ENCODE measurements at places on chromosomes 7 and 10.

DNA sequence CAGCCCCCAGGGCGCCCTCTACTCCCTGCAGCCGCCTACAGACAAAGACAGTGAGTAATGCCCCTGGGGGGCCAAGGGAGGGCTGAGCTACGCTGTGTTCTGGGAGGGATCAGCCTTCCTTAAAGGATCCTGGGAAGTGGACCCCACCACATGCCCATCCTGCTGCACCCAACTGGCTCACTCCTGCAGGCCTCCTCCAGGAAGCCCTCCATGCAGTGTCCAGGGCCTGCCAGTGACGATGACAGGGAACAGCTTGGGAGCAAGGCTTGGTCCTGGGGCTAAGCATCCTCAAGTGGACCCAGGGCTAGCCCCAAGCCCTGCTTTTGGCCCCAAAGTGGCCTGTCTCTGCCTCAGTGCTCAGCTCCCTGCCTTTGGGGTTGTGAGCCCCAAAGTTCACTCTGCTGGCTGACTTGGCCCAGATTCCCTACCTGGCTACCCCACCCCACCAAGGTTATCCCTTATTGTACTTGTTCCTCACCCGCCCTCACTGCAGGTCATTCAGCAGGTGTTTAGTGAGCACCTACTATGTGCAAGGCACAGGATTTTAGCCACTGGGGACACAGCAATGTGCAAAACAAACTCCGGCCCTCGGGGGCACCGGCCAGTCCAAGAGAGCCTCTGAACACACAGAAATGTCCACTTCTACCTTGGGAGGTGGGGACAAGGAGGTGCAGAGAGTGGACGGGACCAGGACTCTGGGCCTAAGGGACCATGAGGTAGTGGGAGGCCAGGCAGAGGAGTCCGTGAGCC is 83.5 kb downstream of the MYL10 start:
- DNase-seq, result no peak

DNA sequence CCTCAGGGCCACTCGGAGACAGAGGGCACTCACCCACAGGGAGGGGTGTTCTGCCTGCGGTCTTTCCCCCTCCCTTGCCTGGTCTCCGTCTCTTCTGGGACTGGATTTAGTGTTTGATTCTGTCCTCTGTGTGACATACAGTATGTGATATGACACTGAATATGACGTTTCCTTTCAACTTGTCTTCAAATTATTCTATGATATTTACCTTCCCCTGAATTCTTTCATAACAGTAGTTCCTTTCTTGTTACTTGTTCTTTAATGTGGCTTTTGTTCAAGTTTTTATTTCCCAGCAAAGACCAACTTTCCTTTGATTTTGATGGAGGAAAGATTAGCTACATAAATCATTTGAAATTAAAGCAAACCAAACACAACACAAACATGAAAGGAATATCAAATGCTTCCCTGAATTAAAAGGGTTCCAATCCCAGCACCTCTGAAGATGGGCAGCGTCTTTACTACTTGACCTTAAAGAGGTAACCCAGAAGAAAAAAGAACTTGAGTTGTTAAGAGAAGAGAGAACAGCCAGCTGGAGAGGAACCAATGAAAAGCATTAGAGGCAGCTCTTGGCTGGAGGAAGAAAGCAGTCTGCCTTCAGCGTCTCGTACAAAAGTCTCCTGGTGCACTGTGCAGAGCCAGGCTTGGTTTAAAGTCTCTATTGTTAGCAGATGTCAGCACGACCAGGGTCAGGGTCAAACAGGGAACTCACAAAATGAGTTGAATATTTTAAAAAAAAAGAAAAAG is 18.3 kb upstream of the RHEB start:
- no peak for DNase-seq

GRCh38 chr7:26201247-26202018 is at the start of gene CBX3:
Gene CBX3 (plus strand): TSS chr7:26201745. CDS start chr7:26202999, 1,254 bp downstream.
- peak; percentile 85 for DNase-seq

GRCh38 chr10:117929327-117930067 is 117.2 kb downstream of the RAB11FIP2 start:
- no peak for DNase-seq

- no peak for DNase-seq
These were observed 55.3 kb downstream of the STK32C start for GRCh38 chr10:132252412-132252811.

DNA sequence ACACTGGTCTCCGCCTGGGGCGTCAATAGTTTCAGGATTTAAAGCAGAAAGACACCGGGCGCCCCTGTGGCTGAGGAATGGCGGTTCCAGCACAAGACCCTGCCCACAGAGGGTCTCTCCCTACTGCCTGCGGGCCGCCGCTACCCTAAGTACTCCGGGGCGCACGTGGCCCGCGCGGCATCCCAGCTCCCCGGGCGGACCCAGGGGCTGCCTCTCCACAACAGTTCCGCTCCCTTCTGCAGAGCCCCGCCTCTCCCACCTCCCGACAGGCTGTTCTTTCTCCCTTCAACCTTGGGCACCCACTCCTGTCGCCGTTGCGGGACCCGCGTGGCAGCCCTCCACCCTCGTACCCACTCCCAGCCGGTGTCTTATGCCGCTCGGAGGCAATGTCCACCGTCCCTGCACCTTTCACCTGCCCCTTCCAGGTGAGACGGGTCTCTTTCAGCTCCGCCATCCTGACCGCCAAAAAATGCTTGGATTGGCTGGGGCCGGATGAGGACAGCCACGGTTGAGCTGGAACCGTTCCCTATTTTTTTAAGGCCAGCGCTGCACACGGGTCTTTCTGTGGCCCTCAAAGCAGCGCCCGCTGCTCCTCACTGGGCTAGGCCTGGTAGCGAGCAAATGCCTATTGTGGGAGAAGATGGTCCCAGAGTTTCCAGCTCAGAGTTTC is 1.6 kb upstream of the NKX2-3 start:
- DNase-seq, result no peak

- no peak for DNase-seq
These were observed 45.6 kb upstream of the C1GALT1 start for GRCh38 chr7:7136466-7137381.

GRCh38 chr7:116799916-116800315 is 62.5 kb upstream of the CAPZA2 start:
- no peak for DNase-seq

- DNase-seq, result no peak
These were observed 59.6 kb upstream of the UBE3C start for GRCh38 chr7:157079116-157079515.

GRCh38 chr7:133761443-133761842 is 365.7 kb upstream of the LRGUK start:
- no peak for DNase-seq

DNA sequence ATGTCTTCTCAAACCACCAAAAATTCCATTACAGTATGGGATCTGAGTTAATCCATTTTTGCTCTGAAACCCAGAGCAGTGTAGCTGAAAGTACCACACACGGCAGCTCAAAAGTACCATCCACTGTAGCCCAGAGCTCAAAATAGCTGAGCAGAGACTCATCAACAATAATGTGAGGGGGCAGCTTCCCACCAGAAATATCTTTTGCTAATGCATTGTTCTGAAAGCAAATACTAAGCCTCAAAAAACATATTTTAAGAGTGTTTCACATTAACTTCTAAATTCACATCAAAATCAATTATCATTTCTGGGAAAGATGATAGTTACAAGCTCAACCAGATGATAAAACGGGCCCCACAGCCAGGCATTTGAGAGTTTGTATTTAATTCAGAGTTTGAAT is 73.7 kb downstream of the ABLIM1 start:
- no peak for DNase-seq

- no peak for DNase-seq
These were observed 138.3 kb upstream of the KLF14 start for GRCh38 chr7:130872341-130872740.

DNA sequence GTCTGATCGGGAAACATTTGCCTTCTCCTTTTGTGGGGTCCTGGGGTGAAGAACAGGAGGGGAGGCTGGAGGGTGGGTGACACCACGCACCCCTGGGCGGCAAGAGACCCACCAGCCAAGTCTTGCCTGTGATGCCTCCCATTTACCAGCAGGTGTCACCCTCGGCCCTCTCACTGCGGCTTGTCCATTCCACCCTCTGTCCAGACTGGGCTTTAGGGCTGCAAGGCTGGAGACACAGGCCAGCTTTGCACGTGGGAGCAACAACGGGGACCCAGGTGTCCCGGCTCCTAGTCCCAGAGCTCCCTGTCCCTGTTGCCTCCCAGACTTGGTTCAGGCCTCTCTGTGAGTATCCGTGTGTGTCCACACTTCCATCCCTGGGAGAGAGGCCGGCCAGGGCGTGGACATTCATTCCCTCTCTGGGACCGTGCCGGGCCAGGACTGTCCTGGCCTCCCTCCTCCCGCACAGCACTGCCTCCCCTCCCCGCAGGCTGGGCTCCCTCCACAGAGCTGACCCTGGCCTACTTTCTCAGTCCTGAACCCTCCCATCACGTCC is 36.2 kb upstream of the GTF2IRD1 start:
- peak; percentile 80 for DNase-seq

DNA sequence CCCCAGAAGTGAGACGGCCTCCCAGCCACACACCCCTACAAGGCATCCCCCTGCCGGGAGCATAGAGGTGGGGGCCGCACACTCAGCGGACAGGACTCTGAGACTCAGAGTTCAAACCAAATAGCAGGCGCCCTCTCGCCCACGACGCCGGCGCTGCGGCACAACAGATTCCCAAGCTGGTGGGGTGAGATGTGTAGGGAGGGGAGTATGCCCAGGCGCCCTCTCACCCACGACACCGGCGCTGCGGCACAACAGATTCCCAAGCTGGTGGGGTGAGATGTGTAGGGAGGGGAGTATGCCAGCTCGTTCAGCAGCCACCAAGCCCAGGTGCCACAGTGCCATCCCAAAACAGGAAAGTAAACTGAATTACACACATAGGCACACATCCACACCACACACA is 64.7 kb downstream of the TCERG1L start:
- no peak for DNase-seq

DNA sequence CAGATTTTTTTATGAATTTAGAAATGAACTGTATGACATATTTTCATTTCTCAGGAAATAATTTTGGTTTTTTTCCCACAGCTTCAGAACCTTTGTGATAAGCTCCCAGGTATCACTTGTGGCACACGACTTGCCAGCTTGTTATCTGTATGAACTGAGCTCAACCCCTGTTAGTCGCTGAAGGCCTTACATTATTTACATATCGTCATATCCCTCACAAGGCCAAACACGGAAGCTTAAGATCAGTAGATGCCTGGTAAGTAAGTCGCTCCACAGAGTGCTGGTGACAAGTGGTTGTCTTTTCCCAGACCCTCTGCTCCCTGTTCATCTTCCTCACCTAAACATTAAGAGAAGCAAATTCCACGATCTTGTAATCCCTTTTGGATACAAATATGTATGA is 55.2 kb downstream of the RAPGEF5 start:
- DNase-seq, result no peak

DNA sequence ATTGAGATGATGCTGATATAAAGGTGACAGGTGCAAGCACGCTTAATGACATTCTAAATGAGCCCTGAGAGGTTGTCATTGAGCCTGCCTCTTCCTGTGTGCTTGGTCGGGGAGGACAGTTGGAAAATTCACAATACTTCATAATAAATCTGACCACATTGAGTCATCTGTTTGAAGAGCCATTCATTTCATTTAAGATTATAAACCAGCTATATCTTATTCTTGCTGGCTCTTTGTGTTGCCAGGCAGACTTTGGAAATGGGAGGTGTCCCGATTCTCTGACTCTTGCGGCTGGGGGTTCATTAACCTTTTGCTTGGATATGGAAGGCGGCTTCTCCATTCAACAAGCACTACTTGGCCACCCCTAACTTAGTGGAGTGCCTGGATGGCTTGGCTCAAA is 198.2 kb downstream of the FANK1 start:
- no peak for DNase-seq

GRCh38 chr10:50629495-50630122 is 5.9 kb upstream of the SGMS1 start:
- DNase-seq, result no peak

DNA sequence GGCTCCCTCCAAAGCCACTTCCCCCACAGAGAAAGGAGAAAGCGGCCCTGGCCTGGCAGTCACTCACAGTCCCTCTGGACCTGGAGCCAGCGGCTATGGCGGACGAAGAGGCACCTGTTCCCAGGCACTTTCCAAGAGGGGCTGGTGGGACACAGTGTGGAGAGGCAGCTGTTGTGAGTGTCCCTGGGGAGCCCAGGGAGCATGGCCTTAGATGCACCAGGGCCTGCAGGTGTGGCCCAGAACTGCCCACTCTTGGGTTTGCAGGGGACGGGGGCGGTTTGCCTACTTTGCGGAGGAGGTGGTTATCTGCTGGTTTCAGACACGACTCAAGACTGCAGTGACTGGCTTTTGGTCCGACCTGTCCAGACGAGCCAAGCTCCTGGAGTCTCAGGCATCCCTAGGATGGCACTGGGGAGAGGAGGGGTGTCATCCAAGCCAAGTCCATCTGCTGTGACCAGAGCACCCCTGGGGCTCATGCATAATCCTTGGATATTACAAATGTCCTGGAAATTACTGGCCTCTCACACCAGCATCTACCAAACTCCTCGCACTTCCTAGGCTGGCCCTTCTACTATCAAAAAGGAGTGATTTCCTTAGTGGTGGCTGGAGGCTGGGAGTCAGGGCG is 18.4 kb downstream of the CTBP2 start:
- DNase-seq, result no peak

DNA sequence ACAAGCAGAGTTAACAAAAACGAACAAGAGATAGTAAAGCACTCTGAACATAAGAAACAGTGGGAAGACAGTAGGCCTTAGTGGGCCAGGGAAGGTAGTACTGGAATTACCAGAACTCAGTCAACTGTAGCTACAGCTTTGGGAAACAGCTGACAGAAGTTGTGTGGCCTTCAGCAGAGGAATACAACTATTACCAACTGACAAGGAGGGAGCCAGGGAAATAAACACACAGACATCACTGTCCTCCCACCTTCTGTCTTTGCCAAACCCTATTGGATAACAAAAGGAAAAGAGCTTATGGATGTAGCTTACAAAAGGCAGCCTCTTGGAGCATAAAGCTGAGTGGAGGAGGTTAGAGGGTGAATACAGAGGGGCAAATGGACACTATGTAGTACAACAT is 15.4 kb downstream of the MICU1 start:
- DNase-seq, result no peak
